ENCODE measurements at places on chromosomes 1 and 21. TPM values are rescaled to one million over a fixed set of nuclear protein-coding genes. Genes with fewer than 3 reads are reported as not detected.

KRTAP12-2 gene
- total RNA-seq: not detected

ZFP69B gene
- 2.2 TPM for total RNA-seq

RGS8 gene
- total RNA-seq: not detected

ZC3H11A gene
- 48.0 TPM for total RNA-seq

RBP7 gene
- total RNA-seq: 5.8 TPM

PLD5 gene
- total RNA-seq: 2.4 TPM

PLEKHA6 gene
- total RNA-seq: 41.4 TPM

DTL gene
- total RNA-seq: 20.0 TPM

PLCH2 gene
- 0.40 TPM for total RNA-seq

SYNC gene
- 15.8 TPM for total RNA-seq

DCST2 gene
- 0.30 TPM for total RNA-seq

All from A549 treated with dexamethasone at 1 μM for 4 hours (cell line).